ENCODE measurements at places on chromosomes 7 and 10.

DNA sequence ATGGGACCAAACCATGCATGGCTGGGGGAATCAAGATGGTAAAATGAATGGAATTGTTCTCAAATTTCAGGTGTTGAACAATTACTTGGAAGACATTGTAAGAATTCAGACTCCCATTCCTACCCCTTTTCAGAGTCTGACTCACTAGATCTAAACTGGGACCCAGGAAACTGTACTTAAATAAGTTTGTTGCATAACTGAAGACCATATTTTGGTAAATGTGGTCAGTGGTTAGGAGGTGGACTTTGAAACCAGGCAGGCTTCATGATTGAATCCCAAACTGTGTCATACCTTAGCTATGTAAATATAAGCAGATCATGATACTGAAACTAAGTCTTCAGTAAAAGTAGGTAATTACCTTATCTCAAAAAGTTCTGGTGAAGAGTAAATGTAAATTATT, 41.7 kb downstream of the ZWINT start:
- peak; percentile 1 for DNase-seq

DNA sequence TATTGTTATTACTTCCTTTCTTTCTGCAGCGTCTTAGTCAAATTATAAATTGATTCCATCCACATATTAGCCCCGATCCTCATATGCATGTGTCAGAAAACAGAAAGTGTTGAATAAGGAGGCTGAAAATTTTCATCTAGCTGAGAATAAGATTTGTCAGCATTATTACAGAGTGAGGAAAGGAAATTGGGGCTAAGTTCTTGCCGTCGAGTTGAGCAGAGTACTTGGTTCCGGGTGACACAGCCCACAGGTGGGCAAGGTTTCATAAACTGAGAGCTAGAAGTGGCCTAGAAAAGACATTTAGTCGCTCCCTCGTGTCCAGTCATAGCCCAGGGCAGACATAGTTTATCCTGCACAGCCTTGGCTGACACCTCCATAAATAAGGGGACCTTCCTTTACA, 461.7 kb upstream of the GALNT17 start:
- DNase-seq, result no peak

DNA sequence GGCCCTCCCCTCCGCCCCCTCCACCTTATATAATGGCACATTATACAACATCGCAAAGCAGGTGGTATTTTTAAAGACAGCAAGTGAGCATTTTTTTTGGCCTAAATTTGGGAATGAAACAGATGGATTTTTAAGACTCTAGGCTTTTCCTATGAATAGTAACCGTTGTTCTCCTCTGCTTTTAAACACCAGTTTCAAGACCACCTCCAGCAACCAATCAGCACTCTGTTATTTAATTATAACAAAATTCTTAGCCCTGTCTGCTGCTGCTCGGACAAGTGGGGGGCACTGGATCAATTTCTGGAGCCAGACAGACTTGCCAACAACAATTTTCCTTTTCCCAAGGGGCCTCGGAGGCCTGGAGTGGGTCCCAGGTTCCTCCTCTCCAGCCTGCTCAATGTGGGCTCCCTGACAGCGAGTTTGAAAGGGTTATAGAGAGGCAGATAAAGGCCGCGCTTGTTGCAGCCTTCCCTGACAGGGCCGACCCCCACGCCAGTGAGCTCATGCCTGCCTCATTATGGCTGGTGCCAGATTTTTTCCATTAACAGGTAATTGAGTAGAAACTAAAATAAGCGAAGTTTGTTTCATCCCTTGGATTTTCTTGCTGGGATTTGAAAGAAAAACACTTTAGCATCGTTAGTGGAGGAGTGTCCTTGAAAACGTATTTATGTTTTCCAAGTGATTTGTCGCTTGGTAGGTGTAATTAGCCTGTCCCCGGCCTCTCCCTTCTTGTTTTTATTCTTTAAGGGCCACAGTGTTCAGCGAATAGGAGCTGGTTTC, 227.3 kb downstream of the TCF7L2 start:
- DNase-seq, result no peak

GRCh38 chr7:66883716-66884115, 37.3 kb upstream of the TMEM248 start:
- DNase-seq, result no peak

GRCh38 chr7:93013446-93014061, 104.2 kb downstream of the SAMD9 start:
- DNase-seq, result no peak

- no peak for DNase-seq
These were observed 5.2 kb downstream of the CALN1 start for GRCh38 chr7:72406820-72407403.

GRCh38 chr10:47092831-47093230, 181.6 kb downstream of the PTPN20 start:
- DNase-seq, result no peak

- no peak for DNase-seq
These were observed 2.8 kb downstream of the INHBA start for GRCh38 chr7:41700044-41700471.

- no peak for DNase-seq
These were observed 25.5 kb upstream of the VPS41 start for GRCh38 chr7:38934536-38934935.

GRCh38 chr7:146321301-146321700, 204.7 kb downstream of the CNTNAP2 start:
- no peak for DNase-seq

- no peak for DNase-seq
These were observed at the start of gene CCL24 for GRCh38 chr7:75813781-75814236. Gene CCL24, minus strand, starts transcription at chr7:75813806. Its CDS starts 91 bp downstream, at chr7:75813715.

GRCh38 chr7:107850216-107850615, 40.8 kb upstream of the DLD start:
- DNase-seq, result no peak

DNA sequence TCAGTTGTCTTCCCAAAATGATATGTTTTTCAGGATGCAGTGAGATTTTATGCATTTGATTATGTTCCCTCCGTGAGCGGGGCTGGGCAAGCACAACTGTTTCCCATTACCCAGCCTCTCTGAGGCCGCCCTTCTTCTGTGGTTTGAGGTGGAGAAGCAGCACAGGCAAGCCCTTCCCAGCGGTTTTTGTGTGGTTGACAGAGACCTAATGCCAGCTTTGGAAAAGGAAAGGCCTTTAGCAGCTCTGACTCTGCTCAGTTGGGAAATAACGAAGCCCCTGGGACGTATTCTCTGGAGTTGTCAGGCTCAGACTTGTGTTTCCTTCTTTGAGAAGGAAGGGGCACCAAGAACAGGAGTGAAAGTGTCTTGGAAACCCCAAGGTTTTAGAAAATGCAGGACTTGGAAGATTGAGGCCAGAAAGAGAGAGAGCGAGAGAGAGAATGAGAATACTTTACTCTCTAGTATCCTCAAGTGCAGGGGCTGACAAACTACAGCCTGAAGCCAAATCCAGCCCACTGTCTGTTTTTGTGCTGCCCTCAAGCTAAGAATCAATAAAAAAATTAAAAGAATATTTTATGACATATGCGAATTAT, 20.6 kb upstream of the PDCD4 start:
- no peak for DNase-seq

GRCh38 chr7:102944241-102944640, 31.4 kb downstream of the LRRC17 start:
- no peak for DNase-seq

DNA sequence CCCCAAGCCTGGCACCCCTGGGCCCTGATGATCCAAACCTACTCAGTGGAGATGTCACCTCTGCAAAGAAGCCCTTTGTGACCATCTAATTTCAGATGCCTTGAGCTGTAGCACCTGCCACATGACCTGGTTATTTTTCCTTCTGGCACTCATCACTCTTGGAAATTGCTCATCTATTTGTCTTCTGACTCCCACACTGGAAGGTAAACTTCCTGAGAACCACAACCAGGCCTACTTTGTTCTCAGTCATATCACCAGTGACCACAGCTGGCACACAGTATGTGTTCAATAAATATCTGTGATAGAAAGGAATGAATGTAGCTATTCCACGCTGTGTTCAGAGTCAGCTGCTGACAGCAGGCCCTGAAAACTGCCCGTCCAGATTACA, 97.1 kb downstream of the SH3PXD2A start:
- DNase-seq, result no peak

DNA sequence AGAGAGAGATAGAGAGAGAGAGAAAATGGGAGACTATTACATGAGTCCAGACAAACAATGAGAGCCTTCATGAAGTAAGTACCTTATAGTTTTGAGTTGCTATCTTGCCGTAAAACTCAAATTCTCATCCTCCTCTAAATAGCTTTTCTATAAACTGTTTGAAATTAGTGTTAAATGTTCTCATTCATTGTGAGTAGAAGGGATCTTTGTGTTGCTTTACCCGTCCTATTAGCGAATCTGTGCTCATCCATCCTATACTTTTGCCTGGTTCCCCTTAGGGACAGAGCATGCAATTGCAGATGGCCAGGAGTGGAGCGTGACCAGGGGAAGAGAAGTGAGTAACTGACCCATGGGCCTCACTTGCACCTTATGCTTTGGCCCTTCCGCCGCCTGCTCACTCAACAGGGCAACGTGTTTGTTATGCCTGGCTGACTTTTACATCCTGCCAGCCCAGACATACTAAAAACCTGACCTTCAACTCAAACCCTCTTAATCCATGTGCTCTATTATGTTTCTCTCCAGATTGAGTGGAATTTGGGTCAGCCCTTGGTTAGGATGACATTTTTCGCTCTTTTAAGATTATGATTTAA, 244.2 kb upstream of the YAE1 start:
- no peak for DNase-seq

DNA sequence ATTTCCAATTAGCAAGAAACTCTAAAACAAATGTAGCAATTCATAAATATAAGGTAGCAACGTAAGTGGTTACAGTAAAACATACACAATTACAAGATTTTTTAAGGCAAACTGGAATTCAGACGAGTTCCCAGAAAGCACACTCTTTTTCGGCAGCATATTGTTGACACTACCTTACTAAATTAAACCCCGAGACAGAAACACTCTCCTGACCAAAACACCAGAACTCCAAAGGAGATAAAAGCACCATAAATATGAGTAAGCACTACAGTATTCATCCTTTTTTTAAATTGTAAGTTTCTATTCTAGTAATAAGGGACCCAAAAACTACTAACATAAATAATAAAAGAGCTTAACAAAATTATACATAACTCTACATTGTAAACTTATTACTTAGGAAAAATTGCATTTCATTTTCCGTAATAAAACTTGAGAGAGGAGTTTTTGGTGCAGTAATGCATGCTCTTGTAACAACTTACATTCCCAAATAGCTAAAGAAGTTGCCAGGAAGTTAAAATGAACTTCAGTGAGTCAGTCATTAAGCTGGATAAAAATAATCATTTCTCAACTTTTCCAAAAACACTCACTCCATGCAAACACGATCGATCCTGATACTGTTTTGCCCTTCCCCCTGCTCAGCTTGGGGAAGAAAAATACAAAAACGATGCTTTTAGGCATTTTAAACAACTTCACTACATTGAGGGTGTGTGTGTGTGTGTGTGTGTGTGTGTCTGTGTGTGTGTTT, 2.0 kb downstream of the PIP4K2A start:
- DNase-seq, result no peak

DNA sequence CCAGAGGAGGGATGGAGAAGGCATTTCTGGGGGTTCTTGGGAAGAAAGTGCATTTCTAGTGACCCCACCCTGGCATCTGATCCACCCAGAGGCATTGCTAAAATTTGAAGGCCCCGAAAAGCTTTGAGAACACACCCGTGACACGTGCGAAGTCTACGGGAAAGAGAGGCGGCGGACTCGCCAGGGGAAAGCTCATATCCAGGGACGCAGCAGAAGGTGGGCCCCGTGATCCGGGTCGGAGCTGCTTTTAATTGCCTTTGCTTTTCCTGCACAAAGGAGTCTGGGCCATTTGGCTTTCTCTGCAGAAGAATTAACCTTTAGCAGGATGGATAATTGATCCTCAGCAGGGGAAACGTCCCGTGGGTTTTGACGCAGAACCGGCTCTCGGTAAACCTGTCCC, 50.3 kb downstream of the CARD11 start:
- DNase-seq, result no peak

DNA sequence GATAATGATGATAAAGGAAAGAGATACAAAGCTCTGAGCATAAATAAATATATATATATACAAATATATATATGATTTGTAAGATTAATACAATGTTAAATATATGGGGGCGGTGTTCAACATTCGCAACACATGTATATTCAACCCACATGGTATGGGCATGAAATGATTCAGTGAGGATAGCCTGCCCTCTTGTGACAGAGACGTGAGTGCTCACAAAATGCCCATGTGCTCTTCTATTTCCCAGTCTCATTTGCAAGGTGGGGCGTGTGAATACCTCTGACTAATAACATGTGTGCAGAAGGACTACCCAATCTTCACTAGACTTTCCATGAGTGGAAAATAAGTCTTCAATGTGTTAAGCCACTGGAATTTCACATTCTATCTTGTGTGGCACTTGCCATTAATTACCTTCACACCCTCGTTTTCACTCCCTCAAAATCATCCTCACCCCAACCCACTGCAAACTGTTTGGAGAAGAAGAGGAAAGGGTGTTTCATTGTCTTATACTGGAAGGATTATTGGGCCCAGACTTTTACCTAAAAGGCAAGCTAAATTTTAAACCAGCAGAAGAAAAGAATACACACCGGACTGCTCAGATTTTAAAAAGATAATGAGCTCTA, 26.9 kb downstream of the ASAH2 start:
- peak; percentile 53 for DNase-seq

GRCh38 chr10:44282626-44283300, 102.1 kb downstream of the CXCL12 start:
- no peak for DNase-seq

DNA sequence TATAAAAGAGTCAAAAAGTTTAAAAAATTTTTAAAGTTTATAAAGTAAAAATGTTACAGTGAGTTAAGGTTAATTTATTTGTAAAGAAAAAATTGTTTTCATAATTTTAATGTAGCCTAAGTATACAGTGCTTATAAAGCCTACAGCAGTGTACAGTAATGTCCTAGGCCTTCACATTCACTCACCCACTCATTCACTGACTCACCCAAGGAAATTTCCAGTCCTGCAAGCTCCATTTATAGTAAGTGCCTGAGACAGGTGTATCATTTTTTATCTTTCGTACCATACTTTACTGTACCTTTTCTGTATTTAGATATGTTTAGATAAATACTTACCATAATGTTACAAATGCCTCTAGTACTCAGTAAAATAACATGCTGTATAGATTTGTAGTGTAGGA, 269.7 kb upstream of the PHF14 start:
- DNase-seq, result no peak

- DNase-seq, result no peak
These were observed 330.1 kb downstream of the ADARB2 start for GRCh38 chr10:1406967-1407945.

DNA sequence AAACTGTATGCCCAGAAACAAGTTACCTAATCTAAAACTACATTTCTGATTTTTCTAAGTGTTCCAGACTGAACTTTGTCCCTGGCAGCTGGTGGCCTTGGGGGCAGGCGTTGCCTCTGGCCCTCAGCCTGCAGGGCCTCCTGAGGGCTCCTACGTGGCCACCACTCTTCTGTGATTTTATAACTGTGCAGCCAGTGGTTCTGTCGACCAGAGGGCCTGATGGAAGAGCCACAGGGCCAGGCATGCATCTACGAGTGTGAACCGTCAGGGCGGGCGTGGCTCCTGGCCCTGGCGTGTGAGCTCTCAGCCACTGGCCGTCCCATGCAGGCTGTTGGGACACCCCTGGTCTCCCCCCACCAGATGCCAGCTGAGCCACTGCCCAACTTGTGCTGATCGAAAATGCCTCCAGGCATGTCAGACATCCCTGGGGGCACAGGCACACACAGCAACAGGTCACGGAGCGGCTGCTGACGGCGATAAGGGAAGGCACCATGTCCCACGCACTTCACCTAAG, 173.4 kb downstream of the ZMYND11 start:
- no peak for DNase-seq
